ENCODE measurements at places on chromosomes 5 and 9. TPM values are rescaled to one million over a fixed set of nuclear protein-coding genes. Genes with fewer than 3 reads are reported as not detected.

The C9orf152 gene
- 1.2 TPM for total RNA-seq

DNA sequence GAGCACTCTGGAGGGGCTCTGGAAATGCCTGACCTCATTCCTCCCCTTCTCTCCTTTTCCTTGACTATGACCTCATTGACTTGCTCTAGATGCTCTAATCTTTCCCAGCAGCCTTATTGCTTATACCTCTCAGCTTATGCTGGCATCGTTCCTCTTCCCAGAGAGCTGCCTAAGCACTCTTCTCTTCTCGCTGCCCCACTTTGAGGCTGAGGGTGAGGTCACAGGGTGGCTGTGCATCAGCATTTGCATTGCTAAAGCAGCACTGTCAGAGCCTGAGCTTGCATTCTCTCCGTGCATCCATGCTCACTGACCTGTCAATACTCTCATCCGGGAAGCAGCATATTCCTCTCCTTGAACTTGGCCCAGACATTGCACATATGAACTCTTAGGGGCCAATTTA lies 96.4 kb upstream of the NTRK2 start:
- H3K36me3 ChIP-seq: no peaks in the 10 kb centered on the region
- H3K4me3 ChIP-seq: no peak overlapping the region
- no peaks in the 10 kb centered on the region for H3K4me1 ChIP-seq
- no peaks in the 10 kb centered on the region for H3K27me3 ChIP-seq
- DNase-seq: peak; percentile 17

DNA sequence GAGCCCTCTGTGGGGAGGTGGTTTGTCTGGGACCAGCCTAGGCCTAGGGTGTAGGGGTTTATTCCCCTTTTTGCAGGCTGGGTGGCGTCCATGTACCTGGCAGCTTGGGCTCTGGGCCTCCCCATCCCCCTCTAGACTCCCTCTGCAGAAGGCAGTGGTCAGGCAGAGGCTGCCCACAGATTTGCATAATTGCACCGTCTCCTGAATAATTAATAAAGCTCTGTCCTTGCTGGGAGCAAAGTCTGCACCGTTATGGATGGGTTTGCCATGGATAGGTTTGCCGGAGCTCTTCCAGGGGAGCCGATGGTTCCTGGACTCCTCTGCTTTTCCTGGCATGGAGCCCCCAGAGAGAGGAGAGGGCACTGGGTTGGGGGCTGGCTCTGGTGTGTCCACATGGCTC lies 60.4 kb downstream of the DAB2IP start:
- H3K27ac ChIP-seq: no peak overlapping the region
- no peak for DNase-seq
- no peaks in the 10 kb centered on the region for H3K27me3 ChIP-seq

DNA sequence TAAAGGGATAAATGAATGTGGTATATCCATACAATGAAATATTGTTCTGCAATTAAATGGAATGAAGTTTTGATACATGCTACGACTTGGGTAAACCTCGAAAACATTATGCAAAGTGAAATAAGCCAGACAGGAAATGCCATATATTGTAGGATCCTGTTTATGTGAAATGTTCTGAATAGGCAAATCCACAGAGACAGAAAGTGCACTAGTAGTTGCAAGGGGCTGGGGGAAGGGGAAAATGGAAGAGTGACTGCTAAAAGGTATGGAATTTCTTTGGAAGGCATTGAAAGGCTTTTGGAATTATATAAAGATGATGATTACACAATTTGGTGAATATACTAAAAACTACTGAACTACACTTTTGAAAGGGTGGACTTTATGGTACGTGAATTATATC lies 97.0 kb downstream of the FOXD1 start:
- peaks cover 13% of the 10 kb centered on the region for H3K27me3 ChIP-seq
- H3K27ac ChIP-seq: no peak overlapping the region
- H3K4me3 ChIP-seq: no peak overlapping the region

The CAMK4 gene
- 1.6 TPM for total RNA-seq

GRCh38 chr9:89993678-89994630 lies 389.1 kb downstream of the GADD45G start:
- peak; percentile 77 for DNase-seq
- no peak overlapping the region for H3K4me3 ChIP-seq
- no peaks in the 10 kb centered on the region for H3K36me3 ChIP-seq
- H3K27ac ChIP-seq: peak overlapping the region; percentile 63
- no peaks in the 10 kb centered on the region for H3K27me3 ChIP-seq

DNA sequence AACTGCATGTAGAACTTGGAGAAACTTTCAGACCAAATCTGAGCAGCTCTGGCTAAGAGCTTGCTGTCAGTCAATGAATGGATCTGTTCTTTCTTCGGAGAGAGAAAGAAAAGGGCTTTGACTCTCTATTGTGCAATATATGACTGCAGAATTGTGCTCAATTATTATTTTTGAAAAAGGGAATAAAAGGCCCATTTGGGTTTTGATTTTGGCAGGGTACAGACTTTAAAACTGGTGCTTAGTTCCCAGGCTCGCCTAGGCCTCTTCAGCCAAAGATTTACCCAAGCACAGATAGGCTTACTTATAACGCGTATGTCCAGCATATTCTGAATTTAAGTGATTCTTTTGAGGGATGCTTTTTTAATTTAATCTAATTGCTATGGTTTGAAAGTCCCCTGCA lies 59.3 kb downstream of the RETREG1 start:
- H3K36me3 ChIP-seq: no peaks in the 10 kb centered on the region
- no peaks in the 10 kb centered on the region for H3K4me1 ChIP-seq
- H3K27me3 ChIP-seq: no peaks in the 10 kb centered on the region
- no peak overlapping the region for H3K27ac ChIP-seq
- no peak overlapping the region for H3K4me3 ChIP-seq

GRCh38 chr5:81800797-81801196 lies 49.9 kb upstream of the SSBP2 start:
- no peaks in the 10 kb centered on the region for H3K36me3 ChIP-seq
- no peaks in the 10 kb centered on the region for H3K27me3 ChIP-seq
- no peak for DNase-seq
- no peak overlapping the region for H3K4me3 ChIP-seq

The MYMK gene
- total RNA-seq: not detected

The CARD9 gene
- total RNA-seq: 0.68 TPM

DNA sequence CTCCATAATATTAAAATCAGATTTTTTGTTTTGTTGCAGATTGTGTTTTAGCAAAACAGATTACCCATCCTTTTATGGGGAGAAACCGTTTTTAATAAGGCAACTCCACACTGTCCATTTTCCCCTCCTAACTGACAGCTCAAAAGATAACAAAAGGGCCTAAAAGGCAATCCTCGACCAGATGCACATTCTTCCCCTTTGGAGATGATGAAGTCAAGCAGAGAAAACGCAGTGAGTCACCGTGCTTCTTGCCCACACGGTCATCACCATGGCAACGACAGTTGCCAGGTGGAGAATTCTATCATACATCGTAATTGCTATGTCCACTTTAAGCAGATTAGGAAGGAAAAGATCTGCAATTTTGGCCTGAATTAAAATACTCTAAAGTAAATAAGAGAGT lies 96.4 kb downstream of the DIRAS2 start:
- H3K27ac ChIP-seq: no peak overlapping the region
- H3K4me1 ChIP-seq: no peaks in the 10 kb centered on the region
- peak; percentile 87 for DNase-seq
- H3K27me3 ChIP-seq: no peaks in the 10 kb centered on the region
- no peaks in the 10 kb centered on the region for H3K36me3 ChIP-seq

The EIF4EBP3 gene
- total RNA-seq: 2.7 TPM

DNA sequence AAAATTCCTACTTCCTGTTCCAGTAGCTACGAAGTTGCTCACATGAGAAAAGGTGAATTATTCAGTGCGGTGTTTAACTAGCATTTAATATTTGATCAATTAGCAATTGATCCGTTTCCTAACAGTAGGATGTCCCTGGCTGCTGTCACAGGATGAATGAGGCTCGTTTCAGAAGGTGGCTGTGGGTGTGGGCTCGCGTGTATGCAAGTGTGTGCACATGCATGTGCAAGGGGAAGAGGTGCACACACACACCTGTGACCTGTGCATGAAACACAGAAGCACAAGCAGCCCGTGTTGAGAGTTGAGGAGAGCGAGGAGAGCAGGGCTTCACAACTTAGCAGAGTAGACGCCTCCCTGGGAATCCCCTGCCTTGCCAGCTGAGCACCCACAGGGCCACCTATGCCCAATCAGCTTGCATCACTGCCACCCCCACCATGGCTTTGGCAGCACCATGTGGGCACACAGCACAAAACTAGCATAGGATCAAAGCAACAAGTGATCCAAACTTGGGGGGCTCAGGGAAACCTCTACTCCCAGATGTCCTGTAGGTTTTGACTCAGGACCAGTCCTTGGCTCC lies 107.2 kb downstream of the C5orf15 start:
- H3K27ac ChIP-seq: no peak overlapping the region
- no peak for DNase-seq
- no peak overlapping the region for H3K4me3 ChIP-seq
- H3K4me1 ChIP-seq: no peaks in the 10 kb centered on the region
- H3K36me3 ChIP-seq: no peaks in the 10 kb centered on the region
- H3K27me3 ChIP-seq: no peaks in the 10 kb centered on the region

The FAM221B gene
- not detected for total RNA-seq

GRCh38 chr9:68560071-68560844 lies 19.6 kb upstream of the TMEM252 start:
- DNase-seq: peak; percentile 37
- H3K4me3 ChIP-seq: no peak overlapping the region
- H3K27me3 ChIP-seq: peaks cover 8% of the 10 kb centered on the region
- no peak overlapping the region for H3K27ac ChIP-seq

- H3K4me1 ChIP-seq: no peaks in the 10 kb centered on the region
- H3K27ac ChIP-seq: no peak overlapping the region
- DNase-seq: no peak
- no peak overlapping the region for H3K4me3 ChIP-seq
- peaks cover 3% of the 10 kb centered on the region for H3K27me3 ChIP-seq
These were observed 488.6 kb upstream of the TRPC7 start for GRCh38 chr5:136853971-136854370.

The IL3 gene
- total RNA-seq: 0.37 TPM

DNA sequence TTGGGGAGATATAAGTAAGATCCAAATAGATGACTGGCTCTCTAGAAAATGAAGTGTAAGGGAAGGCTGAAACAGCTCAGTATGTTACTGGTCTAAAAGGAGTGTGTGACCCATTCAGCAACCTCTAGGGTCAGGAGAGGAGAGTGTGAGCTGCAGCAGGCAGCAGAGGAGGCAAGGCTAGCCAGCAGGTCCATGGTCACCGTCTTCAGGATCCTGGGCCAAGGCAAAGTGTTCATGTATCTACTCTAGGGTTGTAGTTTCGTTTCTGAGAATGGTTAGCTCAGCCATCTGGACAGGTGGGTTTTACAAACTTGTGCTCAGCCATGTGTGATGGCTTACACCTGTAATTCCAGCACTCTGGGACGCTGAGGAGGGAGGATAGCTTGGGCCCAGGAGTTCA lies 13.7 kb downstream of the MYO10 start:
- no peak overlapping the region for H3K27ac ChIP-seq
- no peak for DNase-seq
- no peaks in the 10 kb centered on the region for H3K4me1 ChIP-seq
- H3K36me3 ChIP-seq: no peaks in the 10 kb centered on the region
- H3K27me3 ChIP-seq: no peaks in the 10 kb centered on the region

DNA sequence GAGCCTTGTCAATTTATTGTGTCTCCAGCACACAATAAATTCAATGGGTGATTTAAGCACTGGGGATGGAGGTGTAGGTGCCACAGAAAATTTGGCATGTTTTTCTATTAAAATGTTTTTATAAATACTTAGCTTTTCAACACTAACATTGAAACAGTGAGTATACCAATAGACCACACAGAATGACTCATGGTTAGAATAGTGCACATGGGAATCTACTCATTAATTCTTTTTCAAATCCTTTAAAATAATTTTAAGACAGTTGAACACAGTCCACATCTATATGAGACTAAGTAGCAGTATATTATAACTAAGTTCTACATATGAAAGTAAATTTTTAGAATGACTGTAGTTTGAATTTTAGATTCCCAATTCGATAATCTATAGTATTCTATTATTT lies 67.1 kb downstream of the LNPEP start:
- DNase-seq: no peak
- H3K4me3 ChIP-seq: no peak overlapping the region
- H3K36me3 ChIP-seq: no peaks in the 10 kb centered on the region
- no peaks in the 10 kb centered on the region for H3K27me3 ChIP-seq
- H3K27ac ChIP-seq: no peak overlapping the region
- H3K4me1 ChIP-seq: no peaks in the 10 kb centered on the region

DNA sequence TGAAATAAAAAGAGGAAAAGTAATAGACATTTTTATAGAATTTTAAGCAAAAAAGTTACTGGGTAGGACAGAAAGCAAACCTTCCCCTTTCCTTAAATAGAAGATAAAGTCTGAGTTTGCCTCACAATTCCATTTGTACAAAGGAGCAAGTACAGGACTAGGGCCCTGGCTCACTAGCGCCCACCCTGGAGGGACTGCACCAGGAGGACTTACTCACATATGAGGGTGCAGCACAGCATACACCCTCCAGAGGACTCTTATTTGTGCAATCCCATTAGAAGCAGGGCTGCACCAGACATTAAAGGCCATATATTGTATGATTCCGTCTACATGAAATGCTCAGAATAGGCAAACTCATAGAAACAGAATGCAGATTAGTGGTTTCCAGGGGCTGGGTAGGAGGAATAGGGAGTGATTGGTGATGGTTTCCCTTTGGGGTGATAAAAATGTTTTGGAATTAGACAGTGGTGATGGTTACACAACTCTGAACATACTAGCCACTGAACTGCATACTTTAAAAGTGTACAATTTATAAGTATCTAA lies 4.5 kb downstream of the REEP5 start:
- no peaks in the 10 kb centered on the region for H3K27me3 ChIP-seq
- H3K27ac ChIP-seq: no peak overlapping the region
- H3K4me1 ChIP-seq: peaks cover 15% of the 10 kb centered on the region
- no peak for DNase-seq
- H3K36me3 ChIP-seq: no peaks in the 10 kb centered on the region

The CERT1 gene
- total RNA-seq: 42.0 TPM

The TLR4 gene
- 1.7 TPM for total RNA-seq

- no peak overlapping the region for H3K27ac ChIP-seq
- H3K4me3 ChIP-seq: no peak overlapping the region
- DNase-seq: no peak
These were observed 66.4 kb downstream of the DAPK1 start for GRCh38 chr9:87564111-87564510.
